ENCODE measurements at places on chromosomes 16 and 17.

DNA sequence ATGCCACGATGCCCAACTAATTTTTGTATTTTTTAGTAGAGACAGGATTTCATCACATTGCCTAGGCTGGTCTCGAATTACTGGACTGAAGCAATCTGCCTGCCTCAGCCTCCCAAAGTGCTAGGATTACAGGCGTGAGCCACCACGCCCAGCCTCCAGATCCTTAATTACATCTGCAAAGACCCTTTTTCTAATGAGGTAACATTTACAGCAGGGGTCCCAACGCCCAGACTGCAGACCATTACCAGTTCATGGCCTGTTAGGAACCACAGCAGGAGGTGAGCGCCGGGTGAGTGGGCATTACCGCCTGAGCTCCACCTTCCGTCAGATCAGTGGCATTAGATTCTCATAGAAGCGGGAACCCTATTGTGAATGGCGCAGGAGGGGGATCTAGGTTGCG is 4.0 kb upstream of the RAB11FIP4 start:
- no peak for DNase-seq

GRCh38 chr16:47523342-47524006 is 62.3 kb downstream of the PHKB start:
- no peak for DNase-seq

GRCh38 chr17:61291451-61292285 is 108.0 kb upstream of the TBX2 start:
- DNase-seq = no peak

DNA sequence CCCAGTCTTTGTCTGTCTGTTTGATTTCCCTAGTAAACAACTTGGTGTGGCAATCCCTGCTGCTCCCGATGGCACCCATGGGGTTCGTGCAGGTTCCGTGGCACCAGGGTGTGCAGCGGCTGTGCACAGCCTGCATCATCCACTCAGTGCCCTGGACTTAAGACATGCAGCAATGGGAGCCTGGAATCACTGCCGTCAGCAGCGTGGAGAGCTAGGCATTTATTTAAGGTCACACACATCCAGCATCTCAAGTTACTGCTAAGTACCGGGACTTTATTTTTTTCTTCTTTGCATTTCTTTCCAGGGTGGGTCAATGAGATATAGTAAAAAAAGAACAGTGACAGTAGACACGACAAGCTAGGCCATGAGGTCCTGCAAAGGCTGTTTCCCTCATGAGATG is 2.8 kb downstream of the DHRS7C start:
- no peak for DNase-seq

- DNase-seq = no peak
Measured at GRCh38 chr16:63216696-63217423, 1180.6 kb upstream of the CDH8 start.

DNA sequence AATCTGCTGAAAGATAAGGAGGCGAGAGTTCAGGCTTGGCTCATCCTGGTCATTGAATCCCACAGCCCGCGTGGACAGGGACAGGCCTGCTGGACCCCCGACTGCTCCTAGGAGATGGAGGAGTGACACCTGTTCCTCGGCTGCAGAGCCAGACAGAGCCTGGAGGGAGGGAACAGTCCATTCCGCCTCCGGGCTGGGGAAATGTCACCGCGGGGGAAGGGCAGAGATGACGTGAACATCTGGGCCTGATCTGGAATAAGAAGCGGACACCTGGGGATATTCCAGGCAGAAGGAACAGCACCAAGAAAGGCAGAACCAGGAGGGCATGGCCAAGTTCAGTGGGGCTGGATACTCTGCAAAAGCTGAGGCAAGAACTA is 1.5 kb downstream of the ZNF747 start:
- no peak for DNase-seq

DNA sequence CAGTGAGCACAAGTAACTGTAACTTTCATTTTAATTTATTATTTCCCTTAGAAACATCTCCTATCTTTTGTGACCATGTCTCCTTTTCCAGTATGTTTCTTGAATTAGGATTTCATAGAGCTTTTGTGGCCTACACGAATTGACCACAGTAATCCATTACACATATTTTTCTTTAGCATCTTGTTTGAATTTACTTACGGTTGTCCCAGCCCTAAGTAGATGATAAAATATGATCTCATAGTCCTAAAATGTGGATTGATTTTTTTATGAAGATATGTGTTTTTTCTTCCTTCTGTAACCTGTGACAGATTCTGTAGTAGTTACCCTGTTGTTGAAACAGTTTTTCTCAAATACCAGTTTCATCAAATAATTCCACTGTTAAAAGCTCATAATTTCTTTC is 61.5 kb downstream of the NF1 start:
- no peak for DNase-seq

- no peak for DNase-seq
Measured at GRCh38 chr17:64315032-64315490, 52.0 kb upstream of the TEX2 start.

- no peak for DNase-seq
Measured at GRCh38 chr16:69057400-69058378, 47.8 kb upstream of the HAS3 start.

- DNase-seq = no peak
Measured at GRCh38 chr16:26091511-26091910, 399.8 kb downstream of the HS3ST4 start.

GRCh38 chr16:78189121-78189520 is 89.7 kb downstream of the WWOX start:
- DNase-seq = no peak

DNA sequence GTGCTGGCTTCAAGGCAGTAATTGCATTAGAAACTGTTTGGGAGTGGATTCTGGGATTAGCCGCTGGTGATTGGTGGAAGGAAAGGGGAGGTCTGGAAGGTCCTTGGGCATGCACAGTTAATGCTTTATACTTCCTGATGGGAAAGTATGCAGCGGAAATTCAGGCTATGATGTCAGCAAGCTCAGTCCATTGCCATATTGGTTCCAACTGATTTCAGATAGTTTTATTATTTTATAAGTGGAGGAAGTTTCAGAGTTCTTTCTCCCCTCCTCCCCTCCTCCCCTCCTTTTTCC is 8.1 kb upstream of the CMTR2 start:
- no peak for DNase-seq

- no peak for DNase-seq
Measured at GRCh38 chr17:77542011-77542410, 401.2 kb downstream of the SEC14L1 start.

- no peak for DNase-seq
Measured at GRCh38 chr16:75948886-75949285, 222.6 kb upstream of the CPHXL start.

GRCh38 chr16:81478876-81479511 is 34.4 kb downstream of the CMIP start:
- no peak for DNase-seq

- DNase-seq = no peak
Measured at GRCh38 chr16:11066261-11066870, 122.0 kb downstream of the CLEC16A start.
